ENCODE measurements at places on chromosomes 1 and 21. TPM values are rescaled to one million over a fixed set of nuclear protein-coding genes. Genes with fewer than 3 reads are reported as not detected.

- H3K36me3 ChIP-seq = no peaks in the 10 kb centered on the region
- H3K27me3 ChIP-seq = no peaks in the 10 kb centered on the region
- no peaks in the 10 kb centered on the region for H3K4me1 ChIP-seq
- no peak for DNase-seq
- H3K4me3 ChIP-seq = no peak overlapping the region
Observed at GRCh38 chr1:239368436-239369109, 17.8 kb upstream of the CHRM3 start.

DNA sequence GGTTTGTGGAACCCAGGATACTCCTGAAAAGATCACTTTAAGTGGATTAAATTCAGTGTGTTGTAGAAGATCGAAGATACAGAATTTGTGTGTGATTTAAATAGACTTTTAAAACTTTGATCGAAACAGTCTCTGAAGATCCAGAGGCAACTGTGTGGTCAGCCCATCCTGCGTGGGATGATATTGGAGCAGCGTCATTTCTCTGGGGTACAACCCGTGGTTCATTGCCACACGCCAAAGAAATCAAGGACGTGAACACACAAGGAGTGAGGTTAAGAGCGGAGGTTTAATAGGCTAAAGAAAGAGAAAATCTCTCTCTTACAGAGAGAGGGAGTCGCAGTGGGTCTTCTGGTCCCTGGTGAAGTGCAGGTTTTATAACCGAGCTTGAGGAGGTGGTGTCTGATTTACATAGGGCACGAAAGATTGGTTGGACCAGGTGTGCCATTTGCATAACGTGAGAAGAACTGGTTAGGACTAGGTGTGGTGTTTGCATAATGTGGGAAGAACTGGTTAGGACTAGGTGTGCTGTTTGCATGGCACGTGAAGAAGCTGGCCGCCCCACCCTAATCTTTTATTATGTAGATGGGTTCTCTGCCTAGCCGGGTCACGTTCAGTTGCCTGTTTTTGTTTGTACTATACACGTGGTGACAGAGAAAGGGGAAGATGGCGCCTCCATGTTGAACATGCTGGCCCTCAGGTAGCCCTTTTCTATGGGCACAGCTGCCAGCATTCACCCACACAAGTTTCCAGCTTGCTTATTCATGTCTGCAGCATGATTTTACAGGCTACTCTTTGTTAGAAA, 82.3 kb downstream of the ADSS2 start:
- H3K27me3 ChIP-seq = no peaks in the 10 kb centered on the region
- H3K4me1 ChIP-seq = peaks cover 17% of the 10 kb centered on the region
- DNase-seq = peak; percentile 60

Gene PRKAA2
- total RNA-seq = 4.4 TPM

Gene GBP7
- total RNA-seq = not detected

Gene LCE1F
- not detected for total RNA-seq

- H3K27ac ChIP-seq = peak overlapping the region; percentile 70
- peaks cover 46% of the 10 kb centered on the region for H3K27me3 ChIP-seq
- DNase-seq = no peak
- no peaks in the 10 kb centered on the region for H3K36me3 ChIP-seq
- no peak overlapping the region for H3K4me3 ChIP-seq
Observed at GRCh38 chr1:37725851-37726613, 33.7 kb downstream of the CDCA8 start.

Gene PLCH2
- total RNA-seq = 0.21 TPM

Measured in endodermal cell (in vitro differentiated cells).